Cerebellar nuclear complex (tissue), 1 donor: ENCODE measurements at places on chromosomes 16 and 17.

DNA sequence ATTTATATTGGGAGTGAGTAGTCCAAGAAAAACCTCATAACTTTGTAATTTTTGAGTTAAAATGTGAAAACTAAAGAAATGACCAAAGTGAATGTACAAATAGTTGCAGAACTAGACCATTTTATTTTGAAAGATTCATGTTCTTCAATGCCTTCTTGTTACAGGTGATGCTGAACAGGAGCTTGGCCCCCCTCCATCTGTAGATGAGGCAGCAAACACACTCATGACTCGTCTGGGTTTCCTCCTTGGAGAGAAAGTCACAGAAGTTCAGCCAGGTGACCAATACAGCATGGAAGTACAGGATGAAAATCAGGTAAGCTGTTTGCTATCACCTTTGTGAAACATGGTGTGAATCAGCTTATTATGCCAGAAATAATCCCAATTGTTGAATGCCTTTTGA, 227.8 kb downstream of the TANC2 start:
- no peak for DNase-seq

GRCh38 chr16:49092704-49093103, 188.9 kb downstream of the CBLN1 start:
- DNase-seq: no peak

- DNase-seq: no peak
Measured at GRCh38 chr16:25148568-25149215, 37.1 kb downstream of the LCMT1 start.

- no peak for DNase-seq
Measured at GRCh38 chr17:79372470-79373238, 238.2 kb downstream of the RBFOX3 start.

- no peak for DNase-seq
Measured at GRCh38 chr17:45371414-45372324, 54.8 kb upstream of the MAP3K14 start.

DNA sequence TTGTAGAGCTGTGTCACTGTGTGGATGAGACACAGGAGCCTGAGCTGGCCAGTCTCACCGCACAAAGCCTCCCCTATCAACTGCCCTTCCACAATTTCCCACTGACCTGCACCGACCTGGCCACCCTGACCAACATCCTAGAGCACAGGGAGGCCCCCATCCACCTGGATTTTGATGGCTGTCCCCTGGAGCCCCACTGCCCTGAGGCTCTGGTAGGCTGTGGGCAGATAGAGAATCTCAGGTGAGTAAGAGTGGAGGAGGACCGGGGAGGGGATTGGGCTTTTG, 37.4 kb downstream of the NLRC5 start:
- DNase-seq: no peak

- DNase-seq: no peak
Measured at GRCh38 chr17:40351359-40352236, 12.9 kb downstream of the GJD3 start.

DNA sequence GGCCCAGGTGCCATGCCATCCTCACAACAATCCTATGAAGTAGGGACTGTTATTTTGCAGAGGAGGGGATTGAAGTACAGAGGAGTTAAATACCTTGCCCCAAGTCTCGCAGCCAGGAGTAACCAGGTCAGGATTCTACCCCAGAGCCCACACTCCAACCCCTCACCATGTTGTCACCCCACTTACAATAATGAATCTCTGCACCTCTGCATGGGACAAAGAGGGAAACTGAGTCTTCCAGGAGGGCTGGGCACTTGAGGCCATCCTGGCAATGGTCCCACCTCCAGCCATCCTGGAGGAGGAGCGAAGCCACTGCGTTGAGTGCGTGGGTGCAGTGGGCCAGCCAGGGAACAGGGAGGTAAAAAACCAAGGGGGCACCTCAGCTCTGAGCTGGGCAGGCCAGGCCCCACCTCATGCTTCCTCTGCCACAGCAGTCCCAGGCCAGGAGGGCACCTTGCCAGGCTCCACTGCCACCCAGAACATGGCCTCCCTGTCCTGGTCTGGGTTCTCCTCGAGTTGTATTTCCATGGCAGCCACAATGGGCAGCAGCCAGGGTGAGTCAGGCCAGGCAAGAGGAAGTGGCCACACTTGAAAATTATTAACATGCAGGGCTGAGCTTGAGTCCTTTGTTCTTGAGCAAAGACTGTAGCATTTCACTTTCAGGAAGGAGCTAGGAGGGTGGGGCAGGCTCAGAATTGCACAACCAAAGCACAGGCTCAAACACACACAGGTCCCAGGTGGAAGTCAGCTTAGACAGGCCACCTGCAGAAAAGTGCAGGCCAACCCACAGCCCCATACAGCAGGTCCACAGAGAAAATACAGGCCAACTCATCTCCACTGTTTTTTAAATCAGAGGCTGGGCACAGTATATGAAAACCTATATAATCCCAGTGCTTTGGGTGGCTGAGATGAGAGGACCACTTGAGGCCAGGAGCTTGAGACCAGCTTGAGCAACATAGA, 52.1 kb downstream of the CUEDC1 start:
- no peak for DNase-seq

DNA sequence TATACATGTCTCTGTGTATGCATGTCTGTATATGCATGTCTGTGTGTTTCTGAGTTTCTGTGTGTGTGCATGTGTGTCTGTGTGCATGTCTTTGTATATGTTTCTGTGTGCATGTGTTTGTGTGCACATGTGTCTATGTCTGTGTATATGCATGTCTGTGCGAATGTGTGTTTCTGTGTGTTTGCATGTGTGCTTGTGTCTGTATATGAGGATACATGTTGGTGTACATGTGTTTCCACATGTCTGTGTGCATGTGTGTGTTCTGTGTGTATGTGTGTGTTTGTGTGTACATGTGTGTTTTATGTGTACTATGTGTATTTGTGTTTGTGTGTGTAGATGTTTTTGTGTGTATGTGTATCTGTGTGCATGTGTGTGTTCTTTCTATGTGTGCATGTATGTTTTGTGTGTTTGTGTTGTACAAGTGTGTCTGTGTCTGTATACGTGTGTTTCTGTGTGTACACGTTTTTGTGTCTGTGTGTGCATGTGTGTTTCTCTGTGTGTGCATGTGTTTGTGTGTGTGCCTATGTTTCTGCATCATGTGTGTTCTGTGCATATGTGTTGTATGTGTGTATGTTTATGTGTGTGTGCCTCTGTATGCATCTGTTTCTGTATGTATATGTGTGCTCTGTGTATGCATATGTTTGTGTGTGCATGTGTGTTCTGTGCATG, 8.9 kb upstream of the RAB37 start:
- no peak for DNase-seq

DNA sequence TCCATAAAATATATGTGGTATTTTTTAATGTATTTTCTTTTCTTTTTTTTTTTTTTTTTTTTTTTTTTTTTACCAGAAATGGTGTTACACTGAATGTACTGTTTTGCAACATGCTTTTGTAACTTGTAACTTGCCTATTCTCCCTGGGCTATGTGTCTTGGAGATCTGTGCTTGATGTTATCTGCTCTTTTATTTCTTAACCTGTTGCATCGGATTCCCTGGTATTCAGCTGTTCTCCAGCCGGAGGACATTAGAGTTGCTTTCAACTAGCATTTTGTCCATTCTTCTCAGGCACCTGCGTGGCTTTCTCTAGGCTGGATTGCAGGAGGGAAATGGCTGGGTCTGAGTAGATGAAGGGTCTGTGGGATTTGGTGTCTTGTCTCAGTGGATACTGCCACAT, 47.4 kb downstream of the KATNIP start:
- DNase-seq: no peak

- no peak for DNase-seq
Measured at GRCh38 chr17:35536664-35537171, 760 bp downstream of the SLFN12L start.

DNA sequence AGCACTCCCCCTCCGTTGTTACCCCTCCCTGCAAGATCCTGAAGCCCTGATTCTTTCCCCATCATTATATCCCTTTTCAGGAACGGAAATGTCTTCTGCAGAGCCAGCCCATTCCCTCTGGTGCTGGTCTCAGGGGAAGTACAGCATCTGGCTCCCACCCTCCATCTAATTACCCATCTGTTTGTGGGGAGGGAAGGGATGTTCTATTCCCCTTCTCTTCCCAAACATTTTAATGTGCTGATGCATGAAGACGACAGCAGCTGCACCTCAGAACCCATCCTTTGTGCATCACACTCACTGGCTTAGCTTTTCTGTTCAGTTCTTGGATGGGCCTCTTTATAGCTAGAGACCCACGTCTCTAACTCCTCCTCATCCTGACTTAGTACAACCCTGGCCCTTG, 367.2 kb downstream of the CDH13 start:
- DNase-seq: no peak

- no peak for DNase-seq
Measured at GRCh38 chr17:40073454-40074174, 10.8 kb downstream of the THRA start.

GRCh38 chr17:78458736-78459335, 80.4 kb downstream of the PGS1 start:
- peak; percentile 13 for DNase-seq

GRCh38 chr16:55479430-55480140, 587 bp downstream of the MMP2 start:
- no peak for DNase-seq

DNA sequence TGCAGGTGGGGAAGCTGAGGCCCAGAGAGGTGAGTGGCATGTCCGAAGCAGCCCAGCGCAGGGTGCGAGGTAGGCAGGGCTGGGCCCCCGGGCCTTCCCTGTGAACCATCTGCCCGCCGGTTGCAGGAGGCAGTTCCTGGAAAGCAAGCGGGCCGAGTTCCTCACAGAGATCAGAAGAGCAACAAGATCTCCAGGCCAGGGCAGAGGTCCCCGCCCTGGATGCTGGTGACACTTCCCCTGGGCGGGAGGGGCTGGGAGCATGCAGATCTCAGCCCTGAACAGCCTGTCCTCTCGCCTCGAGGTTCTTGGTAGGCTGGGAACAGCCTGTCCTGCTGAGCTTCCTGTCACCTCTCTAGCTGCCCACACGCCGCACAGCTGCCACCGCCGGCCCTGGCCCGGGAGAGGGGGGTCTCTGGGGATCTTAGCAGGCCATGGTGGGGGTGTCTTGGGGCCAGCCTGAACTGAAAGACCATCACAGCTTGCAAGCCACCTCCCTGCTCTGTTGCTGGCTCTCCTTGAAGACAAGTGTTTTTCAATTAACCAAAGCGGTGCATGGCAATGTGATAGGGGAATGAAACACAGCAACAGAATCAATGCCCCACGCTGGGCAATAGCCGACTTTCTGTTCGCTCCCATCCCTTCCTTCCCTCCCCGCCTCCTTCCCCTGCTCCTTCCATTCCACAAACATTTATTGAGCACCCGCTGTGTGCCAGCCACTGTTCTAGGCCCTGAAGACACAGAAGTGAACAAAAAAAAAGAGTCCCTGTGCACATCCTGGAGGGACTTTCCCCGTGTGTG, 31.7 kb downstream of the SOCS1 start:
- DNase-seq: peak; percentile 64

- DNase-seq: no peak
Measured at GRCh38 chr17:8386841-8387240, 3.8 kb upstream of the RPL26 start.

GRCh38 chr17:12667299-12667958, 1.7 kb downstream of the MYOCD start:
- DNase-seq: no peak

DNA sequence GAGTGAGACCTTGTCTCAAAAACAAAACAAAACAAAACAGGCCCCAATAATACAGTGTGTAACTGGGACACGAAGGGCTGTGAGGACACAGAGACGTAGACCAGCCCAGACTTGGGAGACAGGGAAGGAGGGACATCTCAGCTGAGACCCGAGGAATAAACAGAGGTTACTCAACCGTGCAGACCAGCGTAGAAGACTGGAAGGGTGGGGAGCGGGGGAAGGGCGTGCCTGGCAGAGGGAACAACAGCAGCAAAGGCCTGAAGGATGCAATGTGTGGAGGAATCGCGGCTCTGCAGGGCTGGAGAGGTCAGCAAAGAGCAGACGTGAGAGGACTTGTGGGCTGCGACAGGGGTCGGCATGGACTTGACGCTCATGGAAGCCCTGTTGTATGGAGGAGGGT, 11.6 kb upstream of the CES4A start:
- no peak for DNase-seq

DNA sequence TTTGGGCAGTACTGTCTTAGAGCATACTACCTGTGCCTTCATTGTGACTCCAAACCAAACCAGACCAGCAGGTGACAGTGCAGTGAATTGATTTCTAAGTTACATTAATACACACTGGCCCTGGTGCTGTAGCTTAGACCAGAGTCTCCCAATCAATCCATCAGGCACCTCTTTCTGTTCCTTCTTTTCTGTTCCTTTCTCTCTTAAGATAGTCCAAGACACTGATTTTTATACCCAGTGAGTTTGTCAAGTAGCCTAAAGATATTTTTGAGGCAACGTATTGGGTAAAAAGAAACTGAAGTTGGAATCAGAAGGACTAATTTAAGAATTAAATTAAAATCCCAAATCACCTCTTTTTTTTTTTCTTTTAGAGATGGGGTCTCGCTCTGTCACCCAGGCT, 43.1 kb downstream of the ABAT start:
- no peak for DNase-seq

- DNase-seq: no peak
Measured at GRCh38 chr16:14013571-14014283, 57.4 kb upstream of the MRTFB start.

GRCh38 chr17:9890124-9890523, 14.9 kb downstream of the RCVRN start:
- no peak for DNase-seq
